ENCODE measurements at places on chromosomes 12 and 14. TPM values are rescaled to one million over a fixed set of nuclear protein-coding genes. Genes with fewer than 3 reads are reported as not detected.

The NPFF gene
- 0.19 TPM for total RNA-seq

The CRACR2A gene
- total RNA-seq, result 1.1 TPM

The WNT1 gene
- 0.09 TPM for total RNA-seq

The PDZRN4 gene
- total RNA-seq, result not detected

All from A549 treated with AZD2906 at 1 μM for 4 hours (cell line).